GM04504 (cell line): ENCODE measurements at places on chromosomes 3 and 15.

DNA sequence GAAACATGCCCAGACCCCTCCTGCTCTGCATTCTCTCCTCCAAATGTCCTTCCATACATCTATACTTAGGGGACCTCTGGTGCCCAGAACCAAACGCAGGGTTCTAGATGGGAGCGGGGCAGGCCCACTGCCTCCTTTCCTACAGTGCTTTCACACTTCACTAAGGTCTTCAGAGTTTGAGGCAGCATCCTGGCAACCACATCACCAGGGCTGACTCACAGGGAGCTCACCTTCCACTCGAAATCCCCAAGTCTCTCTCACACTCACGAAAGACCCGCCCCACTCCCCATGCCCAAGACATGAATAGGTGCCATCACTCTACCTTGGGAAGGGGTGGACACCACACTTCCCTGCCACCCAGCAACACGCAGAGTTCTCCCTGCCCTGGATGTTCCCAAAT lies 18.9 kb downstream of the HOMER2 start:
- DNase-seq, result no peak

- DNase-seq, result no peak
These were observed 107.3 kb upstream of the LIPC start for GRCh38 chr15:58324533-58324932.

GRCh38 chr15:51765751-51766150 lies 14.4 kb downstream of the TMOD2 start:
- DNase-seq, result no peak

GRCh38 chr3:106401666-106402490 lies 533.1 kb upstream of the CBLB start:
- DNase-seq, result no peak

GRCh38 chr3:4261406-4261805 lies 41.8 kb upstream of the SETMAR start:
- DNase-seq, result no peak

GRCh38 chr3:134354612-134355251 lies 19.5 kb downstream of the AMOTL2 start:
- peak; percentile 24 for DNase-seq
